NB4 (cell line): ENCODE measurements at places on chromosomes 13 and 19.
A peak's percentile ranks its signal among the peaks of the same experiment; 100 is the strongest.

GRCh38 chr19:54095136-54095858 lies 5.3 kb downstream of the OSCAR start:
- DNase-seq: no peak

- DNase-seq: peak; percentile 94
Measured at GRCh38 chr13:30340331-30341250, 33.2 kb upstream of the KATNAL1 start.

- DNase-seq: no peak
Measured at GRCh38 chr19:57438925-57439324, 3.8 kb downstream of the ZNF749 start.

GRCh38 chr19:16347706-16348105 lies 23.1 kb downstream of the KLF2 start:
- no peak for DNase-seq

DNA sequence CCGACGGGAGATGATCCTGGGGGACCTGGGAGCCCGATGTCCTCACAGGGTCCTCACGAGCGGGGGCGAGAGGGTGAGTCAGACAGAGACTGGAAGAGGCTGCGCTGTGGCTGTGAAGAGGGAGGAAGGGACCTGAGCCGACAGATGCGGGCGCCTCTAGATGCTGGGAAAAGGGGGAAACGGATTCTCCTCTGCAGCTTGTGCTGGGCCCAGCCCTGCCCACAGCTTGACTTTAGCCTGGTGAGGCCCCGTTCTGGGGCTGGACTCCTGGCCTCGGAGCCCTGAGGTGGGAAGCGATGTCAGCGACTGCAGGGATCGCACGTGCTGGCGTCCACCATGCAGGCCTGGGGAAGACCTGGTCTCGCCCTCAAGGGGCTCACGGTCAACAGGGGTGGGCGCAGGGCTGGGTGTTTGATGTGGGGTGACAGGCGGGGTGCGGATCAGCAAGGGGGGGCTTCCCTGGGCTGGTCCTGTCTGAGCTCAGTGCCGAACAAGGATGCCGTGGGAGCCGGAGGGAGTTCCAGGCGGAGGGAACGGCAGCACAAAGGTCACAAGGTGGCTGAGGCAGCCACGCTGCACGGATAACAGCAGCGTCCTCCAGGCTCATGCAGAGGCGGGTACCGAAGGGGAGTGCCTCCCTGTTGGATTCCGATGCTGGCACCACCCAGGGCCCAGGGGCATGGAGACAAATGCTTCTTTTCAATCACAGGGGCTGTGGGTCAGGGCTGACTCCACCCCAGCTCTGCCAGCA lies 31.8 kb downstream of the PIP5K1C start:
- DNase-seq: no peak

DNA sequence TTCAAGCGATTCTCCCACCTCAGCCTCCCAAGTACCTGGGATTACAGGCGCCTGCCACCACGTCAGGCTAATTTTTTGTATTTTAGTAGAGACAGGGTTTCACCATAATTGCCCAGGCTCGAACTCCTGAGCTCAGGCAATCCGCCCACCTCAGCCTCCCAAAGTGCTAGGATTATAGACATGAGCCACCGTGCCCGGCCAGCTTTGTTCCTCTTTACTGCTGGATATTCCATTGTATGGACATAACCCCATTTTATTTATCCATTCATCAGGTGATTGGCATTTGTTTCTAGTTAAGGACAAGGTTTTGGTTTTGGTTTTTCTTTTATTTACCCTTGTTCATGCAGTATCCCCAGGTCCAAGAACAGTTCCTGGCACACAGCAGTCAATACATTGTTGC lies 4.1 kb upstream of the RPS9 start:
- no peak for DNase-seq

- DNase-seq: peak; percentile 94
Measured at GRCh38 chr13:110161112-110161882, 145.7 kb downstream of the COL4A1 start.

- no peak for DNase-seq
Measured at GRCh38 chr13:40453351-40454021, 213.0 kb downstream of the FOXO1 start.

DNA sequence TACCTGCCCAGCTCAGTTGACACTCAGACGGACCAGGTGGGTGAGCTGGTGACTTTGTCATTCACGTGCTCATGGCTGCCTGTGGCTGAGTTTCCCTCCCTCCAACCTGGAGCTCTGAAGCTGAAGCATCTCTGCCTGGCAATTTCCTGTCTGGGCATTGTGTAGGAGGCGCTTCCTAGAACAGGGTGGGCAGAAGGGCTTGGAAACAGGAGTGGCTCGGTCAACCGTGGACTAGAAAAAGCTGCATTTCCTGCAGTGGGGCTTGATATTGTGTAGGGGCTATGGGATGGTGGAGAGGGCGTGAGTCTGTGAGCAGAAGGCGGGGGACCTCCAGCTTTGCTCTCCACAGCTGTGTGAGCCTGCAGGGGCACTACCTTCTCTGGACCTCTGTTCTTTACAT lies 278.3 kb downstream of the TEX29 start:
- no peak for DNase-seq

- no peak for DNase-seq
Measured at GRCh38 chr19:24078680-24079079, 8.3 kb upstream of the ZNF254 start.

GRCh38 chr19:44476559-44477408 lies 23.5 kb downstream of the ZNF180 start:
- DNase-seq: peak; percentile 22

DNA sequence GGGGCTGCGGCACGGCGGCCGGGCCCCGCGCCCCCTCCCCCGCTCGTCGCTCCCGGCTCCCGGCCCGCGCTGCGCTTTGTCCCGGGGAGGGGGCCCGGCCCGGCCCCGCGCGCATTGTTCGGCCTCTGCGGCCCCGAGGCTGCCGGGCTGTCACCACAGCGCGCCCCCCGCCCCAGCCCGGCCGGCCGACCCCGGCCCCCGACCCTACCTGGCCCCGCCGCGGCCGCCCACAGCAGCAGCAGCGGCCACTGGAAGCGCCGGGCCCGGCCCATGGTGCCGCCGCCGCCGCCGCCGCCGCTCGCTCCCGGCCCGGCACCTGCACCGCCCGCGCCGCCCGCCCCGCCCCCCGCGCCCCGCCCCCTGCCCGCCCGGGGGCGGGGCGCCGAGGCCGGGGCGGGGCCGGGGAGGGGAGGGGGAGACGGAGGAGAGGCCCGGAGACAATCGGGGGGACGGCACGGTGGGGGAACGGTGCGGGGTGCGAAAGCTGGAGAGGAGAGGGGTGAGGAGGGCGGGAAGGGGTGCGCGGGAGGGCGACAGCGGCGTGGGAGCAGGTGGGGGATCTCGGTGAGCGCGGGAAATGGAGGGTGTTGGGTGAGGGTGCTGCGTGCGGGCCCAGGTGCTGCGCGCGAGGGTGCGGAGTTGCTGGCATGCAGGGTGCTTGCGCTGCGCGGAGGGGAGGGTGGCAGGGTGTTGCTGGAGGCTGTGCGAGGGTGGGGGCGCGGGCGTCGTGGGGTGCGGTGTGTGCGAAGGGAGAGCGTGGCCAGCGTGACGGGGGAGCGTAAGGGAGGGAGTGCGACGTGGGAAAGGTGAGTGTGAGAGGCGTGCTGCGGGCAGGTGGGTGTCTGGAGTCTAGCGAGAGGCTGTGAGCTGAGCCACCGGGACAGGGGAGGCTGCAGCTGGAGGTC lies at the start of gene CADM4:
TSS of gene CADM4 (minus strand) at position 332 of the 905 bp plus-strand sequence. CDS start at position 272, 60 bp downstream.
- DNase-seq: peak; percentile 9

DNA sequence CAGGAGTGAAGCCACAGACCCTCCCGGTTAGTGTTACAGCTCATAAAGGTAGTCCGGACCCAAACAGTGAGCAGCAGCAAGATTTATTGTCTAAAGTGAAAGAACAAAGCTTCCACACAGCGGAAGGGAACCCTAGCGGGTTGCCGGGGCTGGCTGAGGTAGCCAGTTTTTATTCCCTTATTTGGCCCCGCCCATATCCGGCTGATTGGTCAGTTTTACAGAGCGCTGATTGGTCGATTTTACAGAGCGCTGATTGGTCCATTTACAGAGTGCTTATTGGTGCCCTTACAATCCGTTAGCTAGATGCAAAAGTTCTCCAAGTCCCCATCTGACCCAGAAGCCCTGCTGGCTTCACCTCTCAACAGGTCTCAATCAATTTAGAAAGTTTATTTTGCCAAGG lies 126.0 kb upstream of the RFC3 start:
- DNase-seq: no peak

DNA sequence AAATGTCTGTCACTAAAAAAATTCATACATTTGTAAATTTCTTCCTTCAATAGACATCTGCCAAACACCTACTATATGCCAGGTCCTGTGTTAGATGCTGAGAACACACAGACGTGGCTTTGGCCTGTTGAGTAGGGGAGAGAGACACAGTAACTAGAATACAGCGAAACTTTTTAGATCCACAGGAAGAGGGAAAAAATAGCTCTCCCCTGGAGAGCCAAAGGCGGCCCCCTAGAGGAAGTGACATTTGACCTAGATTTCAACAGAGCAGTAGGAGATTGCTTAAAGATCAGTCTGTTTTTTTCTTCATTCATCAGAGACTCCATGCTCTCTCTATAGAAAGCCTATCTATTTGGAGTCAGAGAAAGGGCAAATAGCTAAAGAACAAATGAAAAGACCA lies 11.3 kb downstream of the LCP1 start:
- DNase-seq: peak; percentile 93

GRCh38 chr13:21670006-21670882 lies 629 bp upstream of the FGF9 start:
- DNase-seq: peak; percentile 69

- no peak for DNase-seq
Measured at GRCh38 chr19:33375837-33376159, 2.3 kb downstream of the CEBPG start.

- DNase-seq: no peak
Measured at GRCh38 chr13:66803808-66804456, 426.2 kb downstream of the PCDH9 start.

- DNase-seq: no peak
Measured at GRCh38 chr13:77489566-77490337, 45.8 kb upstream of the SCEL start.

DNA sequence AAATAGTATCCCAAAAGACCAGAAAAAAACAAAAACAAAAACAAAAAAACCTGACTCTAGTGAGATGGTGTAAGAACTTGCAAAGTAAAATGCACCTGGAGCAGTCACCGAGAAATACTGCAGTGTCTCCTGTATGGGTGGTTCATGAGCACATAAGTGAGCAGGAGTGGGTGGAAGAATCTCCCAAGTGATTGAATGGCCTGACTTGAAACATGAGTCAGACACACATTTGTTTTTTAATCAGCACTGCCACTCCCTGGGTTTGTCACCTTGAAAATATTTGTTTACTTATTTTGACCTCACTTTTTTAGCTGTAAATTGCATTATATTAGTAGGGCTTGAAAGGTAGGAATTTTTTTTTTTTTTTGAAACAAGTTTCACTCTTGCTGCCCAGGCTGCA lies 2.0 kb downstream of the ZNF431 start:
- no peak for DNase-seq

DNA sequence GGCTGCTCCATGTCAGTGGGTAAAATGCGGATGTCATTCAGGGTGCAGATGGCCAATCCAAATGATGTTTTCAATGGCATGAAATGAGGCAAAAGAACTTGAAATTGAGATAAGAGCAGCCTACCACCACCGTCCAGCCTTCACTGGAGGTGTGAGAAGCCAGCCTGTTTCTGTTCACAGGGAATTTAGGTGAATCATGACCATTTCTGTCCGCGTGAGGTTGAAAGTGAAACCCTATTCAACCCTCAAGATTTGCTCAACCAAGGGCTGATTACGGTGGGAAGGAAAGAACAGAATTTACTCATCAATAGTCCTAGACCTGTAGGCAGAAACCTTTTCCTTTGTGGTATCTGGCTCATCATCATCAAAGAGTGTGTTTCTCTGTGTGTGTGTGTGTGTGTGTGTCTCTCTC lies 370.7 kb downstream of the COG6 start:
- no peak for DNase-seq

DNA sequence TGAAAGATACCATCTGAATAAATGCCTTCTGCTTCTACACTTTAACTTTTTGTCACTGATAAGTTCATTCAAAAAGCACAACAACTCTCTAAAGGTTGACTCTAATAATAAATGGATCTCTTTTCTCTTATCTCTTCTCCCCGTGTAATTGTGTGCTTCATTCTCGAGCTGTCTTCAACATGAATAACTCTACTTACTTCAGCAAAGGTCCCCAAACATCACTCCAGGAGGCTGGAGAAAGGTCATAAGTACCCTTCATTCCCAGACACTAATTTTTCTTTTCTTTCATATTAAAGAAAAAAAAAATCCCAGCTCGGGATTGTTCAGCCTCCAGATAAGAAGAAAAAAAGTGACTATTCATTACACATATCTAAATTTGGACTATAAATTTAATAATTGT lies 222.2 kb downstream of the FOXO1 start:
- no peak for DNase-seq

GRCh38 chr19:8253678-8254077 lies 44.5 kb downstream of the CERS4 start:
- DNase-seq: peak; percentile 24

DNA sequence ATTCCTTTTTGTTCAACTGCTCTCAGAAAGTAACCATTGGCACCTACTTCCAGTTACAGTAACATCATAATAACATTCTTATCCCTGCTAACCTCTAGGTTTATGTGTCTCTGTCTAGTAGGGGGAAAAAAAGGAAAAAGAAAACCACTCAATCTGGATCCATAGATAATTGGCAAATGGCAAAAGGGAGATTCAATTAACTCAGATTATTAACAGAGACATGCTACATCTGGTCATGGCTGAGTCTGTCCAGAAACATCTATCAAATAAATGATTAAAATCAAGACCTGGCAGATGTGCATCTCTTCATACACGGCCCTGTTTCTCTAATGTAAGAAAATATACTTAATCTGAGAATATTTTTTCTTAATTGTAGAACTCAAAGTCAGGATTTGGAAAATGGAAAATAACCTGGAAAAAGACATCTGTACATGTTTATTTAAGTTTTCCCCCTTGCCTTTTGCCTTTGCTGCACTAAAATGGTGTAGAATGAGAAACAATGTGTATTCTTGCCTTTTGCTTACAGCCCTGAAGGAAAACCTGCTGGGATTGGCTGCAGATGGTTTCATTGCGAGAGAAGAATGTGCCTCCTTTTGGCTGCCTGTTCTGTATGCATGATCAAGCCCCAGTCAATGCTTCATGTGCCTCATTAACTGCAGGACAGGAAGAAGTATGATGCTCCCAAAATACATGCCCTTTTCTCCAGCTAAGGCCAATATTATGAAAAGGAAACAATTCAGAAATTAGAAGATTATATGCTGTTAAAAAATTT lies 921.6 kb upstream of the PCDH20 start:
- DNase-seq: no peak

GRCh38 chr13:100983111-100983510 lies 308.5 kb upstream of the TMTC4 start:
- DNase-seq: no peak
